ENCODE measurements at places on chromosomes 16 and 17. TPM values are rescaled to one million over a fixed set of nuclear protein-coding genes. Genes with fewer than 3 reads are reported as not detected.

Gene ITPRIPL2
- total RNA-seq, result 71.5 TPM

Gene CACNG3
- not detected for total RNA-seq

DNA sequence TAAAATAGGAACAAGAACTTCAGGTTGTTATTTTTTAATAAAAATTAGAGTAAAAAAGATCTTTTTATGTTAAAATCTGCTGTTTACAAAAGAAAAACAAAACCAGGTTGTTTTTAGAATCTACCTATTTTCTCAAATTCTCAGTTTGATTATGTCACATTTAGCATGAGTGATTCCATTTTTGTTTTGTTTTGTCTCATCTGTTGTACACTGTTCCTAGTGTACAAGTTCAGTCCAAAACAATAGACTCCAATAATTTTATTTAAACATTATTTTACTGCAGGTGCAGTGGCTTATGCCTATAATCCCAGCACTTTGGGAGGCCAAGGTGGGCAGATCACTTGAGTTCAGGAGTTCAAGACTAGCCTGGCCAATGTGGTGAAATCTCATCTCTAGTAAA, 2142.7 kb downstream of the TP53TG3F start:
- H3K36me3 ChIP-seq, result no peaks in the 10 kb centered on the region
- H3K27me3 ChIP-seq, result no peaks in the 10 kb centered on the region
- no peak for DNase-seq
- H3K27ac ChIP-seq, result no peak overlapping the region

GRCh38 chr16:48421741-48422140, 36.5 kb upstream of the SIAH1 start:
- no peak overlapping the region for H3K4me3 ChIP-seq
- no peaks in the 10 kb centered on the region for H3K4me1 ChIP-seq
- no peaks in the 10 kb centered on the region for H3K27me3 ChIP-seq

DNA sequence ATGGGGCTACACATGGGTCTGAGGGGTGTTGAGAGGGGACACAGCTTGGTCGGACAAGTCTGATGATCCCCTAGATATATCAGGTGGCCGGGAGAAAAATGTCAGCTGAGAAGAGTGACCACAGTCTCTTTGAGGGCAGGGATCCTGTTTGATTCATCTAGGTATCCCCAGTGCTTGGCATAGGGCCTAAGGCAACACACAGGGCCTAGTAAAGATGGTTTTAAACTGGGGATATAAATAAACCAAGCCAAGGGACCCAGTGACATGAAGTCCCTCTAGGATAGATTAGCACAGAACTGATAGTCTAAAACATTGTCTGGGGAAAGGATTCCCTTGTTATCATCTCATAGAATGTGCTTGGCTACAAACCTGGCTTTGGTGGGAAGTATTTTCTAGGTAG, 1.4 kb downstream of the ERCC4 start:
- H3K27me3 ChIP-seq, result no peaks in the 10 kb centered on the region
- no peaks in the 10 kb centered on the region for H3K36me3 ChIP-seq
- H3K4me3 ChIP-seq, result no peak overlapping the region
- H3K4me1 ChIP-seq, result no peaks in the 10 kb centered on the region
- H3K27ac ChIP-seq, result no peak overlapping the region
- no peak for DNase-seq

GRCh38 chr17:63537991-63538692, 12.1 kb upstream of the DCAF7 start:
- no peak for DNase-seq
- no peaks in the 10 kb centered on the region for H3K4me1 ChIP-seq
- no peaks in the 10 kb centered on the region for H3K36me3 ChIP-seq
- H3K4me3 ChIP-seq, result no peak overlapping the region
- H3K27me3 ChIP-seq, result no peaks in the 10 kb centered on the region
- no peak overlapping the region for H3K27ac ChIP-seq

- no peaks in the 10 kb centered on the region for H3K27me3 ChIP-seq
- no peak for DNase-seq
- peaks cover 7% of the 10 kb centered on the region for H3K36me3 ChIP-seq
- no peak overlapping the region for H3K27ac ChIP-seq
- no peaks in the 10 kb centered on the region for H3K4me1 ChIP-seq
Observed at GRCh38 chr17:1878419-1879121, 48.8 kb downstream of the RPA1 start.
